ENCODE measurements at places on chromosomes 5 and 9.

GRCh38 chr5:149680810-149681221 lies 49.3 kb upstream of the PPARGC1B start:
- DNase-seq: no peak

DNA sequence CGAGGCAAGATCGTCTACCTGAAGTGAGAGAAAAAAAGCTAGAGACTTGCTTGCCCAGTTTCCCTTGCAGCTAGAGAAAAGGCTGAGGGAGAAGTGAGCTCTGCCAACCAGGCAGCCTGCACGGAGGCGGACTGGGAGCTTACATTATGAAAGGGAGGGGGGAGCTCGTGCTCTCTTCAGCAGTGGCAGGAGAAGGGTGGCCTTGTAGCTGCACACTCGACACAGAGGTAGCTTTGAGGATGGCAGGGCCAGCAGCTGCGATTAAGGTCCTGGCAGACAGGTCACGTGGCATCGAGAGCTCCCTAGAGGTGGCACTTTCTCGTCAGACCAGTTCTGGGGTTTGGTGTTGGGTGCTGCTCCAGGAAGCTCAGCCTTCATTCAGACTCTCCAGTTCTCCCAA lies 26.7 kb downstream of the APBA1 start:
- DNase-seq: no peak

DNA sequence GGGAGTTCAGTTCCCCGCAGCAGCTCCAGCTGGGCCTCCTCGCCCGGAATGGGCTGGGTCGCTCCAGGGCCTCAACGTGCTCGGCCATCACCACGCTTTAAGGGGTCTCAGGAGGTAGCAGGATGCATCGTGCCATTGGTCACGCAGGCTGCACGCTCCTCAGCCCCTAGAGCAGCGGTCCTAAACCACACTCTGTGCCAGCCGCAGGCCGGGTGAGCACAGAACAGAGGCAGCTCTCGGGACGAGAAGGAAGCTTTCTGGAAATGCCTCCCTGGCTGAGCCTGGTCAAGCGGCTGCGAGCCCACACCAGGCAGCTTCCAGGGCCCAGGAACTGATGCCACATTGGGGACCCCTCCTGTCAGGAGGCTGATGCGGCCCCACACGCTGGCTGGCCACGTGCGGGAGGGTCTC lies 39.3 kb upstream of the LPCAT1 start:
- no peak for DNase-seq

- no peak for DNase-seq
These were observed 392.1 kb downstream of the DTWD2 start for GRCh38 chr5:118596255-118596654.

DNA sequence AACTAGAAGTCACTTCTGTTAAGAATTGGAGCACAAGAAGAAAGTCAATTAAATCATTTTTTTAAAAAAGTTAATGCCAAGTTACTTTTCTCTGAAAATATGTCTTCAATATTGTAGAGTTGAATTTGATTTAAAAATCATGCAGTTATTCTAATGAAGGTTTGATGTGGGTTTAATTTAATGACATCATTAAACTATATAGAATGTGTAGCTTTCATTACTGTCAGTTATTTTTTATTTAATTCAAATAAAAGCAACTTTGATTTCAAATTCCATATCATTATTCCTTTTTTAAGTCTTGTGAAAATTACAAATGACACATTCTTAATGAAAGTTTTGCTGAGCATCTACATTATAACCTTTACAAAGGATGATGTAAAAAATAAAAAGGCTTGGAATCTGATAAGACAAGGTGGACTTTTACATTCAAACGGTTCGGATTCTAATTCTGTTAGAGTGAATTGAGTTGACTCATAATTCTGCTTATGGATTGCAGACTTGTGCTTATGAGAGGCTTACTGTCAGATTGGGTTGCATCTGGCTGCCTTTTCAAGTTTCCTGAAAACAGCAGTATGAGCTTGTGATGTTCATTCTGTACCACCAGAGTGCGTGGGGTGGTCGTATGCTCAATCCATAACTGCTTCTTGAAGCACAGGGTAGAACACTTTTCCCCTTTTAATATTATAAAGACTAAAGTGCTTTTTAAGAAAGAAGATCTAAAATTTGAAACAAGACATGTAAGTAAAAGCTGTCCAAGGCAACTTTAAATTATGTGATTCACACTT lies 253.0 kb upstream of the ARRDC3 start:
- DNase-seq: no peak
